Activated naive CD4-positive, alpha-beta T cell (primary cell): ENCODE measurements at places on chromosomes 16 and 17.
A peak's percentile ranks its signal among the peaks of the same experiment; 100 is the strongest.

DNA sequence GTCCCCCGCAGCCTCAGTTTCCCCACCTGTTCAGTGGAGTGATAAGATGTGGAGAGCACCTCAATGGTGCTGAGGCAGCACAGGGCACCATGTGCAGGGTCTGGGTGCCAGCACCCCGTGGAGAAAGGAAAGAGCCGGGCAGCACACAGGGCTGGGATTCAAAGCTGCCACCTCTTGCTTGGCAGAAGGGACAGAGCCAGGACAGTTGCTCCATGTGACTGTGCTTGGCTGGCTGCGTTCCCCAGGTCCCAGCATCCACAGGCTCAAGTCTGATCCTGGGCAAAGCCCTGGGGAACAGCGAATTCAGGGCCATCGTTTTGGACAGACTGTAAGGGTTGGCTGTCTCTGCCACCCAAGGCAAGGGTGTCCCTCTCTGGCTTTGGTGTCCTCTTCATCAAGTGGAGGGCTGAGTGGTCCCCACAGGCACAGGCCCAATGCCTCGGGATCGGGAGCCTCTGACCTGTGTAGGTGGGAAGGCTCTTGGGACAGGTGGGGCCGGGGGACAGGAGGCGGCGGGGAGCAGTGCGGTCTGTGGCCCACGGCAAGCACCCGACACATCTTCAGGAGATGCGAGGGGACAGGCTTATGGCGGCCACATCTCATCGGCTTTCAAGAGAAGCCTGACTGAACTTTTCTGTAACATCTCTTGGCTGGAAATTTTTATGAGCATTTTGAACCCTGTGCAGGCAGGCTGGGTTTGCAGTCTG lies 8.5 kb downstream of the ZNF469 start:
- DNase-seq = no peak

DNA sequence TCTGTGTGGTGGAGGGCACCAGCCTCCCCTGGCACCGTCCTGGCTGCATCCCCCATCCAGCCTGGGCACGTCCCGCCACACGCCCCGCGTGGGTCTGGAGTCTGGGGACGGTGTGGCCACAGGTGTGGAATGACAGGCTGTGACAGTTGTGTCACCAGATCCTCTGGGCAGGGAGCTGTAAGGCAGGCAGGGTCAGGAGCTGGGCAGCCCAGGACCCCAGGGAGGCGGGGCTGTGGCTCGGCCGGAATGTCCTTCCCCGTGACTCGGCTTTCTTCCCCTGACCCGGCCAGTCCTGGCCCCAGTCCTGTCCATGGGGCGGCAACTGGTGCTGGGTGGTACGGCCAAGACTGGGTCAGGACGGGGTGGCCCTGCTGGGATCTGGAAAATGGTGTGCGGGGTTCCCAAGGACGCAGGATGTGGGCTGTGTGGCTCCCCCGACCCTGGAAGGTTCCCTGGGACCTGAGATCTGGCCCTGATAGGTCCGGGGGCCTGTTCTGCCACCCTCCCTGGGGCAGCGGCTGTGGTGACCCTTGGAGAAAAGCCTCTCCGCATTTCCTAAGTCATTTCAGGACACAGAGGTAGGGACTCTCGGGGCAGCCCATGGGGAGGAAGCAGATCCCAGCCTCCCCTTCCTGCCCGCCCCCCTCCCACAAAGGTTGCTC lies 3.3 kb upstream of the SLC16A3 start:
- DNase-seq = no peak

DNA sequence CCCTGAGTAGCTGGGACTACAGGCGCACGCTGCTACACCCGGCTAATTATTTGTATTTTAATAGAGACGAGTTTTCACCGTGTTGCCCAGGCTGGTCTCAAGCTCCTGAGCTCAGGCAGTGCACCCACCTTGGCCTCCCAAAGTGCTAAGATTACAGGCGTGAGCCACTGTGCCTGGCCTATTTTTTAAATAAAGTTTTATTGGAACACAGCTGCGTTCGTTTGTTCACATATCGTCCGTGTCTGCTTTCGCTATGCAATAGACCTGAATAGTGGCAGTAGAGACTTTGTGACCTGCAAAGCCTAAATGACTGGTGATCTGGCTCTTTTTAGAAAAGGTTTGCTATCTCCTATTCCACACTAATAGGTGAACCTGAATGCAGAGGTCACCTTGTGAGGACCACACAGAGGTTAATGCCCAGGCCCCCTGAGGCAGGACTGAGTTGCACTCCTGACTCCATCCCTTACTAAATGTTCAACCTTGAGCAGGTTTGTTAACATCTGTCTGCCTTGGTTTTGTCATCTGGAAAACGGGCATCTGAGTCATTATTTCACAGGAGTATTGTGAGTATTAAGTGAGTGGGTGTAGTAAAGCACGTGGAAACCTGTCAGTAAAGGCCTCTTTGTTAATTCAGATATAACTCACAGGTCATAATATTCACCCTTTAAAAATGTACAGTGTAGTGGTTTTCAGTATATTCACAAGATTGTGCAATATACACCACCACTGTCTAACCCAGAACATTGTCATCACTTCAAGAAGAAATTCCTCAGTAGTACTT lies 157.5 kb upstream of the CACNG5 start:
- no peak for DNase-seq

DNA sequence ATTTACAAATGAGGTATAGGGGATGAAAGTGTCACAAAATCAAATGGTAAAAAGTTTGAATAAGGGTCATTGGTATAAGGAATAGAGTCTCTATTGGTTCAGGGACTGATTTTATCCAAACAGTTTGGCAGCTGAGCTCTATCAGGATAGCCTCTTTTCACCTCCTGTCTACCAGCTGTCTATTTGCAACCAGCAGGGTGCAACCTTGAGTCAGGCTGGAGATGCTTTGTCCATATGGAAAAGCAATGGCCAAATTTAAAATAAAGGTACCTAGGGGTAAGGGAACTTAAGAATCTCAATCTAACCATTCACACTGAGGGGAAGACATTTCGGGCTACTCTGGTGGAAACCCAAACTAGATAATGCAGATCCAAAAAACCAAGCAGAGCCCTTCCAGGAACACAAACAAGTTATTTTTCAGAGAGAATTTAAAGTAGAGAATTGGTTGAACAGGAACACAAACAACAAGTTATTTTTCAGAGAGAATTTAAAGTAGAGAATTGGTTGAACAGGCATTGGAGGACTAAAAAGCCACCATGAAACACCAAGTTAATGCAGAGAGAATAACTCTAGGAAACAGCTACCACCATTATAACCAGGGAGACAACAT lies 12.6 kb upstream of the CA10 start:
- no peak for DNase-seq

GRCh38 chr17:36808180-36808661 lies 129.1 kb upstream of the LHX1 start:
- DNase-seq = no peak

DNA sequence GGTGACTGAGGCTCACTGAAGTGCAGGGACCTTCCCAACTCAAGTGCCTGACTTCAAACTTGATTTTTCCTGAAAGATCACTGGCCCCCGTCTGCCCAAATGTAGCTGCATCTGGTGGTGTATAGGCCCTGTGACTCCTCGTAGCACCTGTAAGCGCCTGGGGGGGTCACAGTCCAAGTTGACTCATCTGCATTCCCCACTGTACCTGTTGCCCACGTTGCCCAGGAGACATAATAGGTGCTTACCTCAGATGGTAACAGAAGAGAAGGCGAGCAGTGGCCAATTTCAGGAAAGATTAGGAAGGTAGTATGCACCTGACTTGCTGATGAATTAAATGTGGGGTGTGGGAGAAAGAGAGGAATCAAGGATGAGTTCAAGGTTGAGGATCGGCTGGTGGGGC lies 44.1 kb upstream of the EMP2 start:
- no peak for DNase-seq

DNA sequence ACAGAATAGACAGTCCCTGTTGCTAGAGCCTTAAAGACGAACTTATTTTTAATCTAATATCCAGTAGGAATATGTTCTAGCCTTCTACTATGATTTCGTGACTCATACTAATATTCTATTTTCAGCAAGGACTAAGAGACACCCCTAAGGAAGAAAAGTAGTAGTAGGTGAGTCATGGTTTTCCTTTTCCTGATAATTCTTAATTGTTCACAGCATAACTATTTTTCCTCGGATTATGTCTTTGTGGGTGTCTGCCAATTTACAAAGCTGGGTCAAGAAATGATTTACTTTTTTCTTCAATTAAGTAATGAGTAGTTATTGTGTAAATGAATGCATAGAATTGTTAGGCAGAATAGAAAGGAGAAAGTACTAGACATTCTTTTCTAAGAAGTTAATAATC lies 292.2 kb downstream of the TOX3 start:
- DNase-seq = no peak

GRCh38 chr16:5837007-5837670 lies 739.5 kb upstream of the EEF2KMT start:
- no peak for DNase-seq

DNA sequence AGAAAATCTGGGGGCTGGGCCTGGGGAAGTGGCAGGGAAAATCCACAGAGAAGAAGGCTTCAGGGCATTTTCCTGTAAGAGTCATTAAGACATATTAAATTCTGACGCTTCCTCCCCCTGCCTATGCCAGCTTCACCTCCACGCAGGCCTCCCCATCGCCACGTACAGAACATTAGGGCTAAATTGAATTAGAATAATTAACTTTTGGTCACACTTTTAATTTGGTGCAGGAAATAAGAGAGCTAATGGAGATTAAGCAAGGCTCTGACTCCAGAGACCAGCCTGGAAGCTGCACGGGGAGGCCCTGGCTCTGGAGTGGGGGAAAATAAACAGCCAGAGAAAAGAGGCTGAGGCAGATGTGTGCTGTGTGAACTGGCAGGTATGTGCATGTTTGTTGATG lies 148.0 kb downstream of the CCT6B start:
- no peak for DNase-seq

DNA sequence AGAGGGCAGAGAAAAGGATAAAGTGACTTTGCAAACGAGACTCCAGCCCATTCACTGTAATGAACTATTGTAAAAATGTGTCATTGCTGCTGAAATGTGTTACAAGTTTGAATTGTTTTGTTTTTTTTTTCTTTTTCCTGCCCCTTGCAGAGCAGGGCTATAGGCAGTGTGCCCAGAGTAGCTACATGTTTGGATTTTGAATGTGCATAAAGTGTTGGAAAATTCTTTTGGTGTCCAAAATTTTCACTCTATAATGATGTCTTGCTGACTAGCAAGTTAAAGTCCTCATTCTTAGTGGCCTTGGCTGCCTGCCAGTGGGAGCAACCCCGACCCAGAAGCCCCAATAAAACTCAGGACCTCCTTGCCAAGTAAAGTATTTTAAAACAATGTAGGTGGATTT lies 66.5 kb downstream of the IGF2BP1 start:
- DNase-seq = no peak

DNA sequence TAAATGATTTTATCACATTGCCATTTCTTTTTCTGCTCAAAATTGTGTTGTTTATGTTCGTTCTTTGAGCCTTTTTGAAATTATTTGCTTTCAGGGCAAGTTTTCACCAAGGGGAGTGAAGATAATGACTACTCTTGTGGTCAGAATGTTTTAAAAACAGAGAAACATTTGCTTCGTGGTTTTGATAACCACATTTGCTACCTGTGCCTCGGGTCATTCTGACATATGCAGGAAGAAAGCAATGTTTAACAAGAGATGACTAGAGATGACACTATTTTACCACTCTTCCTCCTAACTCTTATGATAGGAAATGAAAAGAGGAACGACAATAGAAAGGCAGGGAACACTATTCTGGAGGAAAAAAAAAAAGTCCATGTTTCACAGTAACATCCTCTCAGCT lies 1496.5 kb upstream of the GOT2 start:
- no peak for DNase-seq

GRCh38 chr17:30337393-30337999 lies 3.6 kb upstream of the TMIGD1 start:
- no peak for DNase-seq

DNA sequence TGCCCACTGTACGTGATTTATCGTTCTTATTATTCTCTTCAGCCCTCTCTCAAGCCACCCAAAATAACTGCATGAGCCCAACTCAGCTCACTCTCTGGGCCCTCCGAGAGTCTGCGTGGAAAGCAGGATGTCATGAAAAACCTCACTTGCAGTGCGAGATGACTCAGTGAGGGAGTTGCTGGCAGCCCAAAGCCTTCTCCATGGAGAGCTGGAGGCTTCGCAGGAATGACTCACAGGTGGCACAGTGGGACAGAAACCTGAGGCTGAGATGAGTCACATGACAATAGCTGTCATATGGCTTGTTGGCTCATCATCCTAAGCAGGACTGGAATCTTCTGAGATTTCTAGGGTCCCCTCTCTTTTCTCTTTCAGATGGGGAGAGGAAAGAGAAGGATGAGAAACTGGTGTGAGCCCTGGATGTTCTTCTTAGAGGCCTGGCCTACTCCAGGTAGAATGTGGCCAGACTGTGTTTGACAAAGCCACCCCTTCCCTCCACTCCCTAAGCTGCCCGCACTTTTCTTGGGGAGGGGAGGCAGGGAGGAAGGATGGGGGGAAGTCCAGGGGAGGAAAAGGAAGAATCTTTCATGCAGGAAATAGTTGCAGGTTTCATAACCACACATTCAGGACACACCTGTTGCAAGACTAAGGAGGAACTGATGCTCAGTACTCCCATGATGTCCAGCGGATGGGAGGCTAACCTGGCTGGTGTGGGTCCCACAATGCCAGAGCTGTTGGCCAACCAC lies 160.6 kb upstream of the RPL38 start:
- no peak for DNase-seq

- peak; percentile 11 for DNase-seq
Measured at GRCh38 chr17:49964769-49965523, 4.0 kb upstream of the DLX4 start.

GRCh38 chr16:13510425-13511151 lies 409.4 kb upstream of the ERCC4 start:
- DNase-seq = no peak

- peak; percentile 30 for DNase-seq
Measured at GRCh38 chr17:49575679-49576087, at the start of gene NXPH3. Gene NXPH3, plus strand, starts transcription at chr17:49575871. Its CDS starts 349 bp downstream, at chr17:49576220.

- no peak for DNase-seq
Measured at GRCh38 chr16:79391395-79391794, 209.1 kb downstream of the MAF start.

- DNase-seq = no peak
Measured at GRCh38 chr17:67244431-67245072, 444 bp downstream of the HELZ start.

GRCh38 chr17:13182854-13183253 lies 165.0 kb upstream of the ELAC2 start:
- DNase-seq = no peak

DNA sequence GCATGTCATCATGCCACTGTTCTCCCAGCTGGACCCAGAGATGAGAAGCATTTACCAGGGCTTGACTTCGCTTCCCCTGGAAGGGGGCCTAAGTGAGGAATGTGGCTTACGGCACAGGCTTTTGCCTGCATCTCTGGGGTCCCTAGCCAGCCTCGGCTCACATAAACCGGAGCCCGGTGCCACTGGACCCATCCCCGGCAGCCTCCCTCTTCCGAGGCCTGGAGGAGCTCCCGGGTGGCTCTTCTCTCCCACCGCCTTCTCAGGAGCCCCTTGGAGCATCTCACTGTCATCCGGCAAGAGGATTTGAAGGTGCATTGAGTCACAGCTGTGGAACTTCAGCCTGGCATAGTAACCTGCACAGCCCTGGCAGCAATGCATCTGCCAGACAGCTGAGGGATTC lies 29.9 kb upstream of the TBX2 start:
- DNase-seq = no peak

GRCh38 chr17:43952351-43952723 lies 1.4 kb downstream of the PYY start:
- no peak for DNase-seq

- DNase-seq = no peak
Measured at GRCh38 chr17:8041249-8041928, 2.5 kb downstream of the ALOX15B start.

GRCh38 chr17:17565471-17566339 lies 25.8 kb downstream of the PEMT start:
- DNase-seq = no peak

GRCh38 chr17:49762151-49762941 lies 1.6 kb downstream of the FAM117A start:
- DNase-seq = no peak

- DNase-seq = no peak
Measured at GRCh38 chr16:74700116-74700437, 585 bp downstream of the MLKL start.
